Stimulated activated CD4-positive, alpha-beta T cell treated with anti-CD3 and anti-CD28 coated beads, Interleukin-1b, Interleukin-23, amount 100 ng/mL, for 1 hour (primary cell): ENCODE measurements at places on chromosomes 3 and 15.

DNA sequence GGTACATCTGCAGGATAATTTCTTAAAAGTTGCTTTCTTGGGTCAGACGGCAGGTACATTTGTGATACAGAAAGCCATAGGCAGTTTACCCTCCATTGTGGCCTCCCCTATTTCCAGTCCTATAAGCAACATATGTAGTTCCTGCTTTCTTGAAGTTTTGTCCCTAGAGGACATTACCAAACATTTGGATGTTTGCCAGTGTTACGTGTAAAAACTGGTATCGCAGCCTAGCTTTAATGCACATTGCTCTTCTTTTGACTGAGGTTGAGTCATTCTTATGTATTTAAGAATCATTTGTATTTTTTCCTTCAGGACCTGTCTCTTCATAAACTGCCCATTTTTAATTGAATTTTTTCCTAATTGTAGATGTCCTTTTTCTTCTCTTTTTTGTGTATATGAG, 114.3 kb downstream of the DIPK2A start:
- DNase-seq = no peak

DNA sequence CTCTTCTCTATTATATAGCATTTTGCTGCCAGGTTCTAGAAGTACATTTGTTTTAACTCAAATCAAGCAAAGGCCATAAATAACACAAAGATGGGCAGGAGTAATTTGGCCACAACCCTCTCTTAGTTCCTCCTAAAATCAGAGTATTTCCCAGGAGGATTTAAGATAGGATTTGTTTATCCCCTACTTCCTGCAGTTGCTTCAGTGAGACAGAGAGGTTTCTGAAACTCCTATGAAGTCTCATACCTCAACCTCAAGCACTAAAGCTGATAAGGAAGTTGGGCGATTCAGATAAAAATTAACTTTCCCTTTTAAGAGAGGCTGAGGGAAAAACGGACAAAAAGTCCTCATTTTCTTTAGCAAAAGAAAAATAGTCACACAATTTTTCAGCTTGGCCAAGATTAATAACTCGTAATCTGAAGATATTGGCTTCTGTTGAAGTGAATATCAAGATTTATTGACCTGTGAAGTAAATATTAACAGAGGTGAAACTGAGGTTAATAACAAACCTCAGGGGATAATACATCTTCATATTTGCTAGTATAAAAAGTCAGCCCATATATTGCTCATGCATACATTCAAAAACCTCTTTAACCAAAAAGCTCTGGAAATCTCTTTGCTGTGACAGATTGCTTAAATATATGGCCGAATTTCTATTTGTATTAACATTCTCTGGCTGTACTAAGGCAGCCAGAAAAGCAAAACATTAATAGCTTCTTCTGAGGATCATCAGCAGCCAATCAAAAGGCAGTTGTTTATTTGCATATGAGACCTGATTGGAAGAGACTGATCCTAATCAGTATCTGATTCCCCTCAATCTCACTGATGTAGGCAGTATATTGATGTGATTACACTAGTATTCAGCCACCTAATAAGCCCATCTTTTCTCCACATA, 90.6 kb upstream of the GADL1 start:
- DNase-seq = no peak

DNA sequence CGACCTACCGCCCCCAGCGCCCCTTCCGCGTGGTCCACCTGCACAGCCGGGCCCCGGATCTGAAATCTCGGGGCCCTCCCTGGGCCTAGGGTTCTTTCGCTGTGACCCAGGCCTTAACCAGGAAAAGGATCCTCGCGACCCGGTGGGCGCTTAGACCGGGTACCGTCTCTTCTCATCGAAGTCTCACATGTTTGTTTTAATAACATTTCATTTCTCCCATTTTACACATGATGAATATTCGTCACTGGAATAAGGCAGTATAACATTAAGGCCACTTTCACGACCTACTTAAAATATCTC, 277 bp upstream of the DALRD3 start:
- DNase-seq = no peak

DNA sequence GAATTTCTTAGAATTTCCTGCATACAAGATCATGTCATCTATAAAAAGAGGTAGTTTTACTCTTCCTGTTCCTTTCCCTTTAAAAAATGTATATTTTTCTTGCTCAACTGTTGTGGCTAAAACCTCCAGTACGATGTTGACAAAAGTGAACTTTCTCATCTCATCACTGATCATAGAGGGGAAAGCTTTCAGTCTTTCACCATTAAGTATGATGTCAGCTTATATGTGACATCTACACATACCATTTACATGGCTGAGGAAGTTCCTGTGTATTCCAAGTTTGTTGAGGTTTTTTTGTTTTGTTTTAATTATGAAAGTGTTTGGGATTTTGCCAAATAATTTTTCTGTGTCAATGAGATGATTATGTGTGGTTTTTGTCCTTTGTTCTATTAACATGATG, 173.6 kb downstream of the PLD1 start:
- no peak for DNase-seq

DNA sequence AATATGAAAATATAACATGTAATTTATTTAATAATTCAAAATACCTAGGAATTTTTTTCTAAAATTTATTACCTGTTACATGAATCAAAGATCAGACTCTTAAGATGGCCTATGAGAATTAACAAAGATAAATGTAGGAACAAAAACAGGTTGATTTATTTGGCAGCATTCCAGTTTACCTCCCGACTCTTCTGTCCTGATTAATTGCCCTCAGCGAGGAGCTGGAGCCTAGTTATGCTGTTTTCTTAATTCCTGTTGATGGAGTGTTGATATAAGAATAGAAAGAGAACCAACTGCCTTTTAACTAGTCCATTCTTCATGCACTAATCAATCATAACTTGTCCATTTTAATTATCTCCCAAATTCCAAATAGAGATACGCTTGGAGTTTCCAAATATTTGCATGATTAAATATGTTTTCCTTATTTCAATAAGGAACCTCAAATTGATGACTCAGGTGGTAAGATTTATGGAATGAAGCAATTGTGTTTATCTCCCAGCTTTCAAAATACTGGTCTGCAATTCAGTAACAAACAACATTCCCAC, 10.6 kb upstream of the CPB1 start:
- no peak for DNase-seq

- no peak for DNase-seq
Observed at GRCh38 chr3:146817704-146818103, 212.6 kb upstream of the PLSCR5 start.

GRCh38 chr15:59352683-59353082, 20.0 kb downstream of the MYO1E start:
- DNase-seq = no peak

DNA sequence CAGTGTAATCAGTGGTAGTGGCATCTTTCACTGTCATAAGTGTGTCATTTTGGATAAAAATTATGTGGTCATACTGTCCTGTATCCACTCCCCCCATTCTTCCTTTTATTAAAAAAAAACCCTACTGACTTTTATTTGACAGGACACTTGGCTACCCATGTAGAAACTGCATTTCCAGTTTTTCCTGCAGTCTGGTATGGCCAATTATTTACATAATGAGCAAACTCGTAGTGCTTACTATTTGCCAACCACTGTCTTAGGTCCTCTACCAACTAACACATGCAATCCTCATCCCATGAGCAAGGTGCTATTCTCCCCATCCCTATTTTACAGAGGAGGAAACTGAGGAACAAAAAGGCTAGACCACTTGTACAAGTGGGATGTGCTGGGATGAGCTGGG, 129.1 kb downstream of the MECOM start:
- no peak for DNase-seq

GRCh38 chr3:66297900-66298299, 77.1 kb downstream of the SLC25A26 start:
- no peak for DNase-seq

GRCh38 chr3:183385698-183386613, 42.5 kb downstream of the MCF2L2 start:
- peak; percentile 7 for DNase-seq

GRCh38 chr15:85047271-85047948, 65.8 kb downstream of the PDE8A start:
- DNase-seq = no peak

DNA sequence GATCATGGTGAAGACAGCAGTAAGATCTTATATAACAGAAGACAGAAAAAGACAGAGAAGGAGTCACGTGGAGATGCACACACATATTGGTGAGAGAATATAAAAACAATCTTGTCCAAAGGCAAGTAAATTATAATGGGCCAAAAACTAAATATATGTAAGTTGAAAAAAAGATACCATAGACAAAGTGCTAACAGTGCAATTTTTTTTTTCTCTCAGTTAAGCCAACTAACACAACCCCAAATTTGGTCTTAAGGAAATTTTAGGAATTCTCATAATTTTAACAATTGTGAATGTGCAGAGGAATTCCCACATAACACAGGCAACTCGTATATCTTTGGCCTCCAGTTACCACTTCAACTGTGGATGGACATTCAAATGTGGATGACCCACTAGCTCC, 432.2 kb downstream of the SOX2 start:
- no peak for DNase-seq

DNA sequence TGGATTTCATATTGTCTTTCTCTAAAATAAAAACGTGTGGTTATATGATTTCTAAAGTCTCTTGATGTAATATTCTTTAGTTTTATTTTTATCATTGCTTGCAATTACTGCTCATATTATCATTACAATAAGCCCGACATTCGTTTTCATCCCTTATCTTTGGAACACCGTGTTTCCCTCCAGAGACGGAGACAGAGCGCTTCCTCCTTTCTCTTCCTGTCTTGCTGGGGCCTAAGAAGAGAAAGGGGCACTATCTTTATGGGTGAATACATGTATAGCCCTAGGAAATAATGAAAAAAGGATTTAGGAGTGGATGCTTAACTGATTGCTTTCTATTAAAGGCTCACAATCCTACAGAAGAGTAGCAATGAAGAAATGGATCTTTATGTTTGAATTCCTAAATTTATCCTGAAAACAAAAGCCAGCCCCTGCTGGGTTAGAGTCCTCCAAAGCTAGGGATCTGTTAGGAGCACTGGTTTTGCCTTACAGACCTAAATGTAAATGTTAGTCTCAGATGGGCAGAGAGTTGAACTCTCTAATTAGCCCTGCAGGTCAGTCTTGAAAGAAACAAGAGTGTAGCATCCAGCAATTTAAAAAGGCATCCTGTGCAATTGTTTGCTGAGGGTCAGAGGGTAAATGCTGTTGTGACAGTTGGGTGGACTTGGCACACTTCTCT, 145.1 kb downstream of the TP63 start:
- DNase-seq = no peak
